ENCODE measurements at places on chromosomes 3 and 15.

- DNase-seq = no peak
These were observed 11.2 kb upstream of the SHC4 start for GRCh38 chr15:48974882-48975281.

DNA sequence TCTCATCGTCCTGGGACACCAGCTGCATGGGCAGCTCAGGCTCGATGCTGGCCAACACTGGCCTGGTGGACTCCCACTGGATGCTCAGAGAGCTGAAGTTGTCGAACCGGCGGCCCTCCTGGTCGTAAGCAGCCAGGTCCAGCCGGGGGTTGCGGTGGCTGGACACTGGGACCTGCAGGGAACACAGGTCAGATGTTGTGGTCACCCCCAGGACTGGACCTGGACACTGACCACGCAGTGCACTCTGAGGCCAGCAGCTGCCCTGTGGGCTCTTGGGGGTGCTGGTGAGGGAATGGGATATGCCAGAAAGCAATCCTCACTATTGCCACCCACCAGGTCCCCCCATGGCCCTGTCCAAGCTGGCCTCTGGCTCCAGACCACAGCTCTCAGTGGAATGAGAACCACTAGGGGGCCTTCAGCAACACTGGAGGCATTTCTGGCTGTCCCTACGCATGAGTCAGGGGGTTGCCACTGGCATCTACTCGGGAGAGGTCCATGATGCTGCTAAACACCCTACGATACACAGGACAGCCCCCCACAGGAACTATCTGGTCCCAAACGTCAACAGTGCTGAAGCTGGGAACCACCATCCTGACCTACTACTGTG is 66.1 kb downstream of the NUP210 start:
- no peak for DNase-seq

DNA sequence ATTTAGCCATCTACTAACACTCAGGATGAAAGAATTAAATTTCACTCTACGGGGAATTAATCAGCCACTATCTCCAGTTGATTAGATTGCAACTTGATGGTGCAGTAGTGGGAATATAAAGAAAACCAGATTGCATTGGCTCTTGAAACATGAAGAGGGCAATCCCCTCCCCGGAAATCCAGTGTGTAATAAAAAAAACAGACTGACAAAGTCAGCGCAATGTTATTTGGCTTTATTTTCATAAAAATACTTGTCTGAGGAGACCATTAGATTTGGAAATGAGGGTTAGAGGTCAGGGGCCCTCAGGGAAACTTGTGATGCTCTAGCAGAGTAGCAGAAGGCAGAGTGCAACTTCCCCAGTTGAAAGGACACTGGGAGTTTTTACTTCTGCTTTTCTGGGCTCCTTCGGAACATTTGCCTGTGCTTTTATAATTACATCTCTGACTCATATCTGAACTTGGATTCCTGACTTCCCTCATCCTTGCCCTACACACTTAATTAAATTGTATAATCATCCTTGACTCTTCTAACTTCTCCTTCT is 326.8 kb downstream of the TUSC7 start:
- DNase-seq = no peak

DNA sequence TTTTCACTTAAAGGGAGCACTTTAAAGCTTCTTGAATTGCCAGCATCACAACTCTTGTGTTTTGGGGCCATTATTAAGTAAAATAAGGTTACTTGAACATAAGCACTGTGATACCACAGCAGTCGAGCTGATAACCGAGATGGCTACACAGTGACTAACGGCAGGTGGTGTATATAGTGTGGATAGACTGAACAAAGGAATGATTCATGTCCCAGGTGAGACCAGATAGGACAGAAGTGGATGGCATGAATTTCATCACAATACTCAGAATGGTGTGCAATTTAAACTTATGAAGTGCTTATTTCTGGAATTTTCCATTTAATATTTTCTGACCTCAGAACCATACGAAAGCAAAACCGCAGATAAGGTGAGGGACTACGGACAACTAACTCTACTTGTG is 40.2 kb downstream of the PBRM1 start:
- no peak for DNase-seq

DNA sequence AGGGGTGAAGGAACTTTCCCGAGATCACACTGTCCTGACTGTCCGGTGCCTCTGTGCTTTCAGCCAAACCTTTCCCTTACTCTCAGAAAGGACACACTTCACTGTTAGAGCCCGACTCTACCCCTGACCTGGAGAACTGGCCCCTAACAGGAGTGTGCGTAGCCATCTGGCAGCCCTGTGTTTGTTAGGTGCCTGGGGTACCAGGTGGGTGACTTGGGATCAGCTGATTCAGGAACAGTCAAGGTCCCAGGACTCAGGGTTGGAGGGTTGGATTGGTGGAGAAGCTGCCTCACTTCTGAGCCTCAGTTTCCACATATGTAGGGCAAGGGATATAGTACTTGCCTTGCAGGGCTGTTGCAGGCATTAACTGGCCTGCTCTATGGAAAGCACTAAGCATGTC is 98.3 kb upstream of the SLC6A11 start:
- no peak for DNase-seq

DNA sequence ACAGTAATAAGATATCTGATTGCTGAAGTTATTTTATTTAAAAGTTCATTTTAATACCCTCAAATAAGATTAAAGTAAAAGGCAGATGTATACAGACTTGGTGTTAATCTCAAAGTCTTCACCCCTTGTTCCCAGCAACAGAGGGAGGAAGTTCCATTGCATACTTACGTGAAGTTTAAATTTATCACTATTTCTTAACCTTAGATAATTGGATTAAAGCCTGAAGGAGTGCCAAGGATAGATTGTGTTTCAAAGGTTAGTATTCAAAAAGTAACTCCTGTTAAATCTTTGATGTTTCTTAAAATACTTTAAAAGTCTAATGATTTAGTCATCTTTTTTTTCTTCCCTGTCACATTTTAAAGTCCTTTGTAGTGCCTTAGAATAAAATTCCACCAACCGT is 39.3 kb downstream of the ATP1B3 start:
- no peak for DNase-seq

DNA sequence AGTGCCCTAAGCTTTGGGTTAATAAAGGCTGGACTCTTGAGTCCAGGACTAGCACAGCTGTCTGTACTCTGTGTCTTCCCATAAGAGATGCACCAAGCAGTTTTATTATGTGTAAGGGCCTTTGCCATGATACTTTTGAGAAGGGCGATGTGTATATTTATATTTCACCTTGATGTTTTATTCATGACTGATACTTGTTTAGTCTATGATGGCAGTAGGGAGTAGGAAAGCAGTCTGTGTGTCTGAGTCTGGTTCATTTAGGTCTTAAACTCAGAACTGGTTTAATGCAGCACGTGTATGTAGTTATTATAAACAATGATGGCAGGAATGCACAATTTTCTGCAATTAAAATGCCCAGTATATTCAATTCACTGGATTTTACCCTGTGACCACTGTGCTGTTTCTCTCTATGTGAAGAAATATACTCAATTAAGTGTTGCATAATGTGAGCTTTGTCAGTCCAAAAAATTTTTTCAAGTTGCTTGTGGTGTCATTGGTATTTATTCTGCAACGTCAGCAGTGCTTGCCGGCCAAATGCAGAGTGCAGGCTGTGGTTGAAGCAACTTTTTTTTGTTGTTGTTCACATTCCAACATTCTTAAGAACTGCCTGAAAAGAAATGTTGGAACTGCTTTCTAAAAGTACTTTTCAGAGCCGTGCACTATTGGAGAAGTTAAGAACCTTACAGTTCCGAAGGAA is 423.7 kb upstream of the SEMA6D start:
- no peak for DNase-seq

DNA sequence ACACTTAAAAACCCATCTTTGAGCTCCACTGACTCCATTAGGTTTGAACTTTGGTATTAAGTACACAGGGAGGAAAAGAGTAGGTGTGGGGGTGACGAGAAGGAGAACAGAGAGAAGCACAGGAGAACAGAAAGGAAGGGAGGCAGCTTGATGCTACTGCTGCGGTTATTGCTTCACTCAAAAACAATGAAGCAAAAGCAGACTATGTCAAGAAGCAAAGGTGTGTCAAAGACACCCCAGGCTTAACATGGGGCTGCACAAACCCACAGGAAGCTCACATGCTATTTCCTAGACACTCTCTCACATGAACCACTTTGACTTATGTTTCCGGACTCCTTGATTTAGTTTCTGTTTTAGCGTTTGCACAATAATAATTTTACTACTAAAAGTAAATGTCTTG is 961.0 kb upstream of the CFAP20DC start:
- DNase-seq = no peak

DNA sequence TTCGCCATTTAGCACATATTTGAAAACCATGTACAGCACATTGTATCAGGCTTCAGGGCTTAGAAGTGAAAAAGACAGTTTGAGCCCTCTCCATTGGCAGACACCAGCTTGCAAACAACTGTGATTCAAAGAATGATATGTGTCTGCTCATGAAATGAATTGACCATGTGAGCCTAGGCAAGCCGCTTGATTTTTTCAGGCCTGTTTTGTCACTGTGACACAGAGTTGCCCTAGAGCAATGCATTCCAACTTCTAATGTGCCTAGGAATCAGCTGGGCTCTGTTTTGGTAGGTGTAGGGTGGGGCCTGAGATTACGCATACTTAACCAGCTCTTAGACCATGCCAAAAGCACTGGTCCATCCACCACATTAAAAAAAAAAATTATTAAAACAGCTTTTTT is 53.0 kb downstream of the ATP2C1 start:
- no peak for DNase-seq

- DNase-seq = no peak
These were observed 32.1 kb upstream of the BCL2L10 start for GRCh38 chr15:52144656-52145178.

GRCh38 chr3:148643389-148643840 is 54.3 kb upstream of the AGTR1 start:
- DNase-seq = no peak

DNA sequence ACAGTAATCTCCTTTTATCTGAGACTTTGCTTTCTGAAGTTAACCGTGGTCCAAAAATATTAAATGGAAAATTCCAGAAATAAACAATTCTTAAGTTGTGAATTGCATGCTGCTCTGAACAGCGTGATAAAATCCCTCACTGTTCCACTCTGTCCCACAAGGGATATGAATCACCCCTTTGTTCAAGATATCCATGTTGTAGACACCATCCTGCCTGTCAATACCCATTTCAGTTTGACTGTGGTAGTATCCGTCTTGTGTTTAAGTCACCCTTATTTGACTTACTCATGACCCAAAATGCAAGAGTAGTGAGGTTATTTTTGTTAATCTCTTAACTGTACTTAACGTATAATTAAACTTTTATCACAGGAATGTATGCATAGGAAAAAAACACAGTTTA is 435.0 kb downstream of the SHQ1 start:
- no peak for DNase-seq

GRCh38 chr3:134374791-134375581 is 739 bp upstream of the AMOTL2 start:
- DNase-seq = no peak

- DNase-seq = no peak
These were observed 10.5 kb downstream of the ADIPOQ start for GRCh38 chr3:186852994-186853393.

DNA sequence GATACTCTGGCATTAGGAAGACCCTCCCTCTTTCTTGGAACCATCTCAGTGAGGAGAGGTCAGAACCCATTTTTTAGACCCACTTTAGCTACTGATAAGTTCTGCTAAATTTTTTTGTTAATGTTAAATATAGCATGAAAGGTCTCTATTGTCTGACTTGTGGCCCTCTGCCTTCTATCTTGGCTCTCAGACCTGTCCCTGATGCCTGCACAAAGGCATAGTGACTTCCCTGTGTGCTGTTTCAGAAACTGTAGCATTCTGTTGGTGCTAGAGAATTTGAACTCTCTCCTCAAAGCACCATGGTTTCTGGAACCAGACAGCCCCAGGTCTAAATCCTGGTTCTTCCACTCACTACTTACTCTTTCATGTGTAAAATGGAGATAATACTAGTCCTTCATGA is 15.4 kb downstream of the MAPKBP1 start:
- DNase-seq = no peak

- DNase-seq = no peak
These were observed 54.6 kb upstream of the VILL start for GRCh38 chr3:37935756-37936666.

DNA sequence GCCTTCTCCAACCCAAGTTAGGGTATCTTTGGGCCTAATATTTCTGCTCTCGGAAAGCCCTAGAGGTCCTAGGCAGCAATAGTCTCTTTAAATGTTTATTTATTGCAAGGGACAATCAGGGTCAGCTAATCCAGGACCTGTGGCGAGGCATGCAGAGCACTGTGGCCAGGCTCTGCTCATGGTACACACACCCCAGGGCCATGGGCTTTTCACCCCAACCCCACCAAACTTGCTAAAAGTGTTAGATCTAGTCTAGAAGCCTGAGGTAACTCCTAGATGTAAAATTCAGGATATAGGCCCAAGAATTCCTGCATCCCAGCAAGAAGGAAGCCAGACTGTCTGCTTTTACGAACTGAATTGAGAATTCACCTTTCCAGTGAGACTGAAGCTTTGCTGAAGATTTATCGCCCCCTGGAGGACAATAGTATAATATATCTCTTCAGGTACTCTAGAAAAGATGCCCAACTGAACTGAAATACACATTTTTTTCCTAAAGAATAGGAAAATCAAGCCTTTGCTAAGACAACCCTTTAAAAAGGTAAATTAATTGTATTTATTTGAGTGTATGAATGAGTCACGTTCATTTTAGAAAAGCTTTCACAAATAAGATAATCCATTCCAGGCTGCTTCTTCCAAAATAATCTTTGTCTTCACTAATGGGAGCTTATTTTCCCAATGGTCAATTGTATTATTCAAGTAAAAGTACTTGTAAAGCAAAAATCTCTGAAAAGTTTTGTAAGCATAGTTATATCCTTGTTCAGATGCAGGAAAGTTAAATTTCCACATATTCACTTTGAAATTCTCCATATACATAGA is 89.8 kb downstream of the LRRC3B start:
- DNase-seq = no peak

DNA sequence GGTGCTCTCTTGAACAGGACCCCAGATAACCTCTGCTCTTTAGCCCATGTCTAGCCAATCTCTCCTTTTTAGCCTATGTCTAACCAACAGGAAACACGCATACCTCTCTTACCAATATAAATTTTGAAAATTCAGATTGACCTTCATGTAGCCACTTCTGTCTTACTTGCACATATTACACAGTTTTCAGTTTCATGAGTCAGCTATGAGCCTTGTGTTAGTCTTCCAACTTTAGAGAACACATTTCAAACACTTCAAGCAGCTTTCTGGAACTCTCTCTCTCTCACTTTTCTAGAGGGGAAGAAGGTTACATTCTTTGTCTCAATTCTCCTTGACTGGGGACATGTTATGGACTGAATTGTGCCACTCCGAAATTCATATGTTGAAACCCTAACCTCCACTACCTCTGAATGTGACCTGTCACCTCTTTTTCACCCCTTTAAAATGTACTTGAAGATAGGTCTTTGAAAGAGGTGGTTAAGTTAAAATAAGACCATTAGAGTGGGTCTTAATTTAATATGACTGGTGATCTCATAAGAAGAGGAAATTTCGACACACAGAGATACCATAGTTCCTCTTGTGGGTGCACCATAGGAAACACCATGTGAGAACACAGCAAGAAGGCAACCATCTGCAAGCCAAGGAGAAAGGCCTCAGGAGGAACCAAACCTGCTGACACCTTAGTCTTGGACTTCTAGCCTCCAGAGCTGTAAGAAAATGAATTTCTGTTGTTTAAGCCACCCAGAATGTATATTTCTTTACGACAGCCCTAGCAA is 480.3 kb upstream of the ALCAM start:
- DNase-seq = no peak

Data from stimulated activated CD8-positive, alpha-beta memory T cell treated with anti-CD3 and anti-CD28 coated beads, Interleukin-15, amount 100 ng/mL, for 24 hours (primary cell).